ENCODE measurements at places on chromosomes 16 and 17.
A peak's percentile ranks its signal among the peaks of the same experiment; 100 is the strongest.

DNA sequence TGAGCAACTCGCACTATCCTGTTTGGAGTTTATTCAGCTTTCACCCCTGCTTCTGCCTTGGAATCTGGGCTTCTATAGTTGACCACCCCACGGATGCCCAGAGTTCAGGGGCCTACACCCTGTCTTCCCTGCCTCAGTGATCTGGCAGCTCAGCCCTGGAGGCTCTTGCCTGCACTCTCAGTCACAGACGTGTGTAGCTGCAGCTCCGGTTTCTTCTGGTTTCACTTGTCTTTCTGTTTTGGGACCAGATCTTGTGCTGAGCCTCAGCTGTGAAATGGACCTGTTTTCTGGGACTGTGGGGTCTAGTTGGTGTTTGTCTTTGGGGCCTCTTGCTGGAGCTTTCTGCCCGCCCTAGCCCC lies 5.8 kb downstream of the GPT2 start:
- DNase-seq = no peak

- no peak for DNase-seq
Observed at GRCh38 chr17:42521036-42521435, 15.0 kb upstream of the NAGLU start.

DNA sequence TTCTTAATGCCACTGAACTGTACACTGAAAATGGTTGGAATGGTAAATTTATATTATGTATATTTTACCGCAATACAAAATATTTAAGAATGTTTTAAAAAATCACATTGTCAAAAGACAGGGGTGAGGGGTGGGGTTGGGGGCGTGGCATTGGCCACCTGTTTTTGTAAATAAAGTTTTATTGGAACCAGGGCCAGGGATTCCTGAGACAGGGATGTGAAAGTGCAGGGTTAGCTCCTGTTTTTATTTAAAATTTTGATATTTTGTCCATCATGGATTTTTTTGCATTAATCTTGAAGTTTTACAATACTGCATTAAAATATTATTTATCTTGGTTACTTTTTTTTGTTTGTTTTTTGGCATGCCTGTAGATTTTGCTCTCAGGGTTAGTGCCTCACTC lies 2.3 kb upstream of the FA2H start:
- DNase-seq = no peak

- no peak for DNase-seq
Observed at GRCh38 chr16:85170590-85171003, 58.3 kb upstream of the CIBAR2 start.

- no peak for DNase-seq
Observed at GRCh38 chr16:16863672-16864071, 484.7 kb downstream of the NPIPA7 start.

- no peak for DNase-seq
Observed at GRCh38 chr16:65600629-65601028, 478.8 kb upstream of the CDH11 start.

DNA sequence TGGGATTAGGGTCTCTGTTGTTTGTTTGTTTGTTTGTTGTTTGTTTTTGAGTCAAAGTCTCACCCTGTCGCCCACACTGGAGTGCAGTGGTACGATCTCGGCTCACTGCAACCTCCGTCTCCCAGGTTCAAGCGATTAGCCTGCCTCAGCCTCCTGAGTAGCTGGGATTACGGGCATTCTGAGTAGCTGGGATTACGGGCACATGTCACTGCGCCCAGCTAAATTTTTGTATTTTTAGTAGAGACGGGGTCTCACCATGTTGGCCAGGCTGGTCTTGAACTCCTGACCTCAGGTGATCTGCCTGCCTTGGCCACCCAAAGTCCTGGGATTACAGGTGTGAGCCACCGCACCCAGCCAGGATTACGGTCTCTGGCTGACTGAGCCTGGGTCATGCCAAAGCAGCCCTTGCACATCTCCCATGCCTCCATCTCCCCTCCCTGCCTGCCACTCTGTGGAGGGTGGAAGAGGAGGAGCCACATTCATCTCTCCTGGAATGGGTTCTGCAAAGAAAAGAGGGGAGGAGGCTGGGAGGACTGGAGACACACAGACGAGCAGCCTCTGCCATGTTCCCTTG lies 59.2 kb downstream of the BEAN1 start:
- DNase-seq = no peak

DNA sequence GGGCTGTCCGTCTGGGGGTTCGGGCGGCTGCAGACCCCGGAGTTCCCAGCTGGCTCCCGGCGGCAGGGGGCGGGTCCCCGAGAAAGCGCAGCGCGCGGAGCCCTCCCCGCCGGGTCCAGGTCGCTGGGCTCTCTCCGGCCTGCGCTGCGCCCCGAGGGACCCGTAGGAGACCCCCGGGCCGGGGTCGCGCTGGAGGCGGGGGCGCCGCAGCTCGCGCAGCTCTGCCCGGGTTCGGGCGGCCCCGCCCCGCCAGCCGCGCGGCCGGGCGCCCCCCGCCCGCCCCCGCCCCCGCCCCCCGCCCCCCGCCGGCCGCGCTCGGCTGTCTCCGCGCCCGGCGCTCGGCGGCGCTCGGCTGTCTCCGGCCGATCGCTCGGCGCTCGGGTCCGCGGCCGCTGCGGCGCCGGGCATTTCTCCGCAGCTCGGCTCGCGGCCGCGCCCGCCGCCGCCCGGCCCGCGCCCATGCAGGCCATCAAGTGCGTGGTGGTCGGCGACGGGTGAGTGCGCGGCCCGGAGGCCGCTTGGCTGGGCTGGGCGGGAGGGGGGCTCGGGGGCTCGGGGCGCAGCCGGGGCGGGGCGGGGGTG lies at the start of gene RAC3:
TSS of gene RAC3 (plus strand) at position 376 of the 582 bp plus-strand sequence. CDS start at position 460, 84 bp downstream.
- DNase-seq = no peak

GRCh38 chr17:39192901-39193300 lies 4.6 kb downstream of the CACNB1 start:
- DNase-seq = no peak

DNA sequence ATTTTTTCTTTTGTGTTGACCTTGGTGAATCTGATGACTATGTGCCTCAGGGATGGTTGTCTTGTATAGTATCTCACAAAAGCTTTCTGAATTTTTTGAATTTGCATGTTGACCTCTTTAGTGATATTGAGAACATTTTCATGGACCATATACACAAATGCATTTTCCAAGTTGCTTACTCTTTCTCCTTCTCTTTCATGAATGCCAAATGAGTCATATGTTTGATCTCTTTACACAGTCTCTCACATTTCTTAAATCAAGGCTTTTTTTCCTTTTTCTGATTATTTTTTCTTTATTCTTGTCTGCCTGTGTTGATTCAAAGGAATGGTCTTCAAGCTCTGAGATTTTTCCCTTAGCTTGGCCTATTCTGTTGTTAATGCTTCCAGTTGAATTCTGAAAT lies 46.6 kb upstream of the KCNJ16 start:
- DNase-seq = no peak

- no peak for DNase-seq
Observed at GRCh38 chr16:64168371-64168770, 953.5 kb downstream of the CDH11 start.

GRCh38 chr16:23836078-23836403 lies 258 bp downstream of the PRKCB start:
- DNase-seq = no peak

GRCh38 chr17:57715981-57716380 lies 29.1 kb downstream of the CCDC182 start:
- DNase-seq = no peak

GRCh38 chr16:86471896-86472295 lies 38.4 kb upstream of the FOXF1 start:
- DNase-seq = no peak

- DNase-seq = no peak
Observed at GRCh38 chr17:55571095-55571494, 59.8 kb upstream of the SMIM36 start.

GRCh38 chr17:48011405-48012150 lies 26.0 kb downstream of the COPZ2 start:
- peak; percentile 31 for DNase-seq

DNA sequence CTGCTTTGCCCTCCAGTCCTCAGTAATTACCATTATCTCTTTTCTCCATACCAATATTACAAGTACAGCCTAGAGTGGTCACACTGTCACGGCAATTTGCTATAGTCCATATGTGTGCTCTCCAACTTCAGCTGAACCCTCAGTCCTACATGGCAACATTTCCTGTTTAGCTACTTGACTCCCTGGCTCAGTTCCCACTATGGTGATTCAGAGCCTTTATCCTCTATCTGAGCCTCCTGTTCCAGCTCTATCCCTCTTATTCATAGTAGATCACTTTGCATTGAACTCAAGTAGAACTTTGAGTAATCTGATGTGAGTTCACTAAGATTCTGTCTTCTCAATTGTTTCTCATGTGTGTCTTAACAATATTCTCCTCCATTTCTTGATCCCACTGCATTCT lies 43.7 kb upstream of the GOSR1 start:
- no peak for DNase-seq

GRCh38 chr17:60971515-60972369 lies 294.1 kb downstream of the BCAS3 start:
- peak; percentile 16 for DNase-seq

DNA sequence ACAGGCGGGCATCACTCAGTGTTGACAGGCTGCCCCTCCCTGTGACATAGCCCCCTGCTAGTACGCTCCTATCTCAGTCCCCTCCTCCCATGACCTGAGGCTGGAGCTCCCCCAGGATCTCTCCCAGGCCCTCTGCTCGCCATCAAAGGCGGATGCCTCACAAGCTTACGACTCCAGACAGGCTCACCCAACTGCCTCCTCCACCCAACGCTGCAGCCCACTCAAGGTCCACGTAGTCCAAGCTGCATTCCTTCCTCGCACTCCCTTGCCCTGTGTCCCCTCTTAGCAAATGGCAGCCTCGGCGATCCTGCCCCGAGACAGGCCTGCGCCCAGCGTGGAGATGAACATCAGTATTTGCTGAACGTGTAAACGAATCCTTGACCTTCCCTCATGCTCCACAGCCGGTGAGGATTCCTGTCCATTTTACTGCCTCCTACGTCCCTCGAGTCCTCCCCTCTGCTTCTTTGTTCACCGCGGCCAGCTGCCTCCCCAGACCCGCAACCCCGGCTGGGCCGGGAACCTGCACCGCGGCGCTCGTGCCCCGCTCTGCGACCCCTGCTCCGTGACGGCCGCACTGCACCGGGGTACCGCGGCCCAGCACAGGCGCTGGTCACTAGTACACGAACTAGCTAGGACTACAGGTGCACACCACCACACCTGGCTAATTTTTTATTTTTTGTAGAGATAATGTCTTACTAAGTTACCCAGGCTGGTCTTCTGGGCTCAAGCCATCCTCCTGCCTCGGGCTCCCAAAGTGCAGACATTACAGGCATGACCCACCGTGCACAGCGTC lies 838 bp upstream of the TMEM97 start:
- no peak for DNase-seq

DNA sequence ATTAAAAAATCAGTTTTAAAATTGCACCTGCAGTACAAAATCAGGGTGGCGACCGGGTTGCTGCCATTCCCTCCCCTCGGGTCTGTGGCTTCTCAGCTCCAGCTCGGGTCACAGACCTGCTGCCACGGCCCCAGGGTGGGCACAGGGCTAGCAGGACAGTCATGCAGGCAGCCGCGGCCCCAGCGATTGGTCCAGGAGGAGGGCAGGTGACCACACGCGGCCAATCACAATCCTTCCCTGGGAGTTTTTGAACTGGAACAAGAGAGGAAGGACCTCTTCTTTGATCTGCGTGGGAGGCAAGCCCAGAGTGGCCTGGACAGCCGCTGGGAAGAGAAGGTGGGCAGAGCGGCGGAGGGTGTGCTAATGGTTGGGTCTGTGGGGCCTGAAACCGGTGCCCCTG lies 25.5 kb downstream of the CBFA2T3 start:
- DNase-seq = no peak

DNA sequence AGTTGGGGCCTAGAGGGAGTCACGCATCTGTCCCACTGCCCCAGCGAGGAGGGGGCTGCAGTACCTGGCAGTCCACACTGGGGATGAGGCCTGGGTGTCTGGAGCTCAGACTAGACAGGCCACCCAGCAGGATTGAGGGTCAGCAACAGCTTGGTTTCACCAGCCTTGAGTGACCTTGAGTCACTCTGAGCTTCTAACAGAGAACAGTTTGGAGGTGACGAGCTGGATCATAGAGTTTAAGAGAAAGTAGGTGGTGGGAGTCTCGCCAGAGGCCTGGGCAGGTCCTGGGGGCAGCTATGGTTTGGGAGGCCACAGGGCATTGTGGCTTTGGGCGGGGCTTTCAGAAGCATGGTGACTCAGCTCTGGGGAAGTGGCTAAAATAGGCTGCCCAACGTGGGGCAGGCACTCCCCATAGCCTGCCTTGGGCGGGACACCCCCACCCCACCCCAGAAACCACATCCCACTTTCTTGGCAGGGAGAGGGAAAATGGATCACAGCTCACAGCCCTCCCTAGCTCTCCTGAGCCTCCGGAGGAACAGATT lies 20.5 kb downstream of the CDC42EP4 start:
- DNase-seq = no peak

DNA sequence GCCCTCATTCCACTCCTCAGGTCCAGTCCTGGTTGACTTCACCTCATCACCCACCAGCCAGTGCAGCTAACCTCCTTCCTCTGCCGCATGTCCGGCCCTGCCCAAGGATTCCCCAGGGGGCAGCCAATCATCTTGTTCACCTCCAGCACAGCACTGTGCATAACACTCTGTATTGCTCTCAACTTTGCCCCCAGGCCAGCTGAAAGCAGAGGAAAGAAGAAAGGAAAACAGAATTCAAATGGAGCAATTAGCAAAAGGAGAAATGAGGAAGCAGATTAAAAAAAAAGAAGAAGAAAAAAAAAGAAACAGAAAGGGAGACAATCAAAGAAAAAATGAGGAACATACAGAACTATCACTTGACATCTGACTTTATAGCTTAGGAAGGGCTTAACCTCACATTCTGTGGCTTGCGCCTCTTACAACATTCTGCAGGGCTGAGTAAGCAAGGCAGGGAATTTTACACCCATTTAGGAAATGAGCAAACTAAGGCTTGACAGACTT lies 26.1 kb downstream of the GAS7 start:
- DNase-seq = no peak

GRCh38 chr17:77579682-77580081 lies 378.8 kb upstream of the TNRC6C start:
- no peak for DNase-seq

DNA sequence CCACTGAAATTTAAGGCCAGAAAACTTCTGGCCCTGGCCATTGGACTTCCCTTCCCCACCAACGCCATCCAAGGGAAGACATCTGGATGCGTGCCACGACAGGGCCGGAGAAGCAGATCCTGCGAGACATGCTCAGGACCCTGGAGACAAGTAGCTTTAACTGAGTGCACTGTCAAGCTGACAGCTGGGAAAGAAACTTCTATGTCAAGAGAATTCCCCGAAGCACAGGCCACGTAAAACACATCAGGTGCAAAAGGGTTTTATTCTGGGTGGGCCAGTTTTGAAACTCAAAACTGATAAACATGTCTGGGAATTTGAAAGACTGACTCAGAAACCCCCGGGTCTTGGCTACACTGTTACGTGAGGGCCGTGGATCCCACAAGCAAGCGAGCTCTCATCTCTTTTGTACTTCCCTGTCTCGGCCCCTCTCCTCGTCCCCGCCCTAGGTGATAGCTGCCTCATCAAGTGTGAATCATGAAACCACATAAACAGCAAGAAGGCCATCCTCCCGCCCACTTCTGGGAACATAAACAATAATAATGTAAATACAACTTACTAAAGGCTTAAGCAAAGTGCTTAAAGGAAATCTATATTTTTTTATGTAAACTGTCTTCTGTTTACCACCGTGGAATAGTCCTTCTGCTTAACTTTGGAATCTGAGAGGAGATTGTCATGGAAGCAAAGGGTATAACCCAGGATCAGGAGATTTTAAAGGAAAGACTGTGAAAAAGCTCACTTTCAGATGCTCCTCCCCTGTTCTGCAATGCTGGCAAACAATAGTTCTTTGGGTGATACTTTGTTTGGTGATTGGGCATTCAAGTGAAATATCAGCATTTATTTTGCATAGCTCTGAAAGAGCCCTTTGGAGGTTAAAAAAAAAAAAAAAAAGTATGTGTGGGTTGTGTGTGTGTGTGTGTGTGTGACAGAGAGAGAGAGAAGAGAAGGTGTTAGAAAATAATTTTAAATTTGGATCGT lies 406.0 kb upstream of the MAF start:
- no peak for DNase-seq

- no peak for DNase-seq
Observed at GRCh38 chr17:59853168-59853918, 39.4 kb downstream of the TUBD1 start.
